ENCODE measurements at places on chromosomes 7 and 10. TPM values are rescaled to one million over a fixed set of nuclear protein-coding genes. Genes with fewer than 3 reads are reported as not detected.

DNA sequence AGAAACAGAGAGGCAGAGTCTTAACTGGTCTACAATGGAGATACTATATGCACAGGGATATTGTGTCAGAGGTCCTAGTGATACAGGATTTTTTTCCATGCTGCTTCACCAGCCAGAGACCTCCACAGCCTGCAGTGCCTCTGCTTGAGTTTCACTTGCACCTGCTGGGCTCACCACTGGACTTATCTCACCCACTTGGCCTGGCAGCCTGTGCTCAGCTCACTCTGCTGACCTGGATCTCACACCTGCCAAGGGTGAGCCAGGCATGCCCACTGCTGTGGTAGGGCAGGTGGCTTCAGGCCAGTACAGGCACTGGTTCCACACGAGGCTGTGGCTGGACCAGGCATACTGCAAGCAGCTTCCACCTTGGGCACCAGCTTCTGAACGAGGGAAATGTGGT lies 36.6 kb downstream of the PNLIPRP3 start:
- H3K4me1 ChIP-seq: no peaks in the 10 kb centered on the region
- no peak overlapping the region for H3K4me3 ChIP-seq
- H3K27ac ChIP-seq: no peak overlapping the region
- H3K36me3 ChIP-seq: no peaks in the 10 kb centered on the region

DNA sequence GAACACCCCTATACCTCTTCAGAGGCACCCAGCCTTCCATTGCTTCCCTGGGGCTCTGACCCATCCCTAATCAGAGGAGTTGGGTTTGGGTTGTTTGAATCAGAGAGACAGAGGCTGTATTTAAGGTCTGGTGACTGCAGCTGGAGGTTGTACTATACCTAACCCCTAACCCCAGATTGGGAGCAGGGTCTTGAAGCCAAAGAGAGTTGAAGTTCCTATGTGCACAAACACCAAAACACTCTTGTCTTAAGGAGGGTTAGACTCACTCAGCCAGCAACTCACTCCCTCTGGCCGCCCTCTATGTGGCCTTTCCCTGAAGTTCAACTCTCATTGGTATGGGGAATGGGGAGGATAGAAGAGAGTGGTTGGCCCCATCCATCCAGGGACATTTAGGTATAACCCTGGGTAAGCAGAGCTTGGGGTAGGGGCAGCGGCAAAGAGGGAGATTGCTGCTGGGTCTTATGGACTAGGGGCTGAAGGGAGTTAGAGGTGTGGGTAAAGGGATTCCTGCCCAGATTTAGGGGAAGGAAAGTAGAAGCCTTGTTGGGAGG lies 80.0 kb downstream of the PAX2 start:
- no peaks in the 10 kb centered on the region for H3K36me3 ChIP-seq
- H3K27me3 ChIP-seq: peaks cover 84% of the 10 kb centered on the region
- H3K27ac ChIP-seq: no peak overlapping the region
- no peak overlapping the region for H3K4me3 ChIP-seq

- no peaks in the 10 kb centered on the region for H3K36me3 ChIP-seq
- no peak overlapping the region for H3K4me3 ChIP-seq
- H3K27me3 ChIP-seq: no peaks in the 10 kb centered on the region
- H3K27ac ChIP-seq: peak overlapping the region; percentile 72
Measured at GRCh38 chr7:46291601-46292150, 370.6 kb upstream of the IGFBP3 start.

DNA sequence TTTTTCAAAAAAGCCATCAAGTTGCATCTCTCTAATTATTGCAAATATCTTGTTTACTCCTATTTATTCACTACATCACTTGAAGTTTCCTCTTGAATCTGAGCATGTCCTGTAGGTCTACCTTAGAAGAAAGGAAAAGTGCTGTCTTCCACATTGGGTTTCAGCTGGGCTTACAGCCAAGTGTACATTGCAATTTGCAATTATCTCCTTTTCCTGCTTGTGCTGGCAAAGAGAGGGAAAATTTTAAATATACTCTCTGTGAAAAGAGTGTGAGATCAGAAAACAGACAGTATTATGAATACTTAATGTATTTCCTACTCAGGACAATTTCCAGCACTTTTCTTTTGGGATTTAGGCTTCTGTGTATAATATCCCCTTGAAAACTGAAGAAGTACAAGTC lies 839.7 kb downstream of the CNTNAP2 start:
- DNase-seq: no peak
- no peaks in the 10 kb centered on the region for H3K36me3 ChIP-seq
- no peaks in the 10 kb centered on the region for H3K4me1 ChIP-seq
- H3K27ac ChIP-seq: no peak overlapping the region
- no peaks in the 10 kb centered on the region for H3K27me3 ChIP-seq
- H3K4me3 ChIP-seq: no peak overlapping the region

The FRMPD2 gene
- total RNA-seq: not detected

The HOGA1 gene
- 0.36 TPM for total RNA-seq

The STAMBPL1 gene
- 32.8 TPM for total RNA-seq

The GSTO1 gene
- 258 TPM for total RNA-seq

GRCh38 chr7:21071561-21072501 lies 285.1 kb upstream of the SP8 start:
- H3K4me3 ChIP-seq: no peak overlapping the region
- no peaks in the 10 kb centered on the region for H3K4me1 ChIP-seq
- H3K36me3 ChIP-seq: no peaks in the 10 kb centered on the region

GRCh38 chr10:29850371-29850770 lies 209.0 kb downstream of the JCAD start:
- H3K27me3 ChIP-seq: no peaks in the 10 kb centered on the region
- no peaks in the 10 kb centered on the region for H3K36me3 ChIP-seq
- peaks cover 5% of the 10 kb centered on the region for H3K4me1 ChIP-seq
- DNase-seq: no peak

DNA sequence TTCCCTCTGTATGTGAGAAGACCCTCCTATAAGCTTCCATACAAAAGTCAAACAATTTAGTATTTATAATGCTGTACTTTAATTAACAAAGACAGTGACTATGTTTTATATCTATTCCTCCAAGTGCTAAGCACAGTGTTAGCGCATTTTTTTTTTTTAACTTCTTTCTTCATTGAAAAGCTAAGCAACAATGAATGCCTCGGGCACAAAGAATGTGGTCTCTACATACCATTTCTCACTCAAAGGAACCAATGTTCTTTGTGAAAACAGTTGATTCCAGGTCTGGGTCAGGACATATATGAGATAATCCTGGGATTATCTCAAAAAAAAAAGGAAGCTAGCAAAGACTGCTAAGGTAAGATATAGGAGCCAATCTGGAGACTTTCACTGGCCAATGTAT lies 26.2 kb upstream of the REEP3 start:
- no peak for DNase-seq
- H3K27ac ChIP-seq: no peak overlapping the region
- peaks cover 5% of the 10 kb centered on the region for H3K4me1 ChIP-seq
- H3K36me3 ChIP-seq: no peaks in the 10 kb centered on the region
- no peaks in the 10 kb centered on the region for H3K27me3 ChIP-seq

The ELFN1 gene
- total RNA-seq: 1.6 TPM

The CRPPA gene
- 1.3 TPM for total RNA-seq

The NPSR1 gene
- total RNA-seq: not detected

The BCAP29 gene
- 33.0 TPM for total RNA-seq

DNA sequence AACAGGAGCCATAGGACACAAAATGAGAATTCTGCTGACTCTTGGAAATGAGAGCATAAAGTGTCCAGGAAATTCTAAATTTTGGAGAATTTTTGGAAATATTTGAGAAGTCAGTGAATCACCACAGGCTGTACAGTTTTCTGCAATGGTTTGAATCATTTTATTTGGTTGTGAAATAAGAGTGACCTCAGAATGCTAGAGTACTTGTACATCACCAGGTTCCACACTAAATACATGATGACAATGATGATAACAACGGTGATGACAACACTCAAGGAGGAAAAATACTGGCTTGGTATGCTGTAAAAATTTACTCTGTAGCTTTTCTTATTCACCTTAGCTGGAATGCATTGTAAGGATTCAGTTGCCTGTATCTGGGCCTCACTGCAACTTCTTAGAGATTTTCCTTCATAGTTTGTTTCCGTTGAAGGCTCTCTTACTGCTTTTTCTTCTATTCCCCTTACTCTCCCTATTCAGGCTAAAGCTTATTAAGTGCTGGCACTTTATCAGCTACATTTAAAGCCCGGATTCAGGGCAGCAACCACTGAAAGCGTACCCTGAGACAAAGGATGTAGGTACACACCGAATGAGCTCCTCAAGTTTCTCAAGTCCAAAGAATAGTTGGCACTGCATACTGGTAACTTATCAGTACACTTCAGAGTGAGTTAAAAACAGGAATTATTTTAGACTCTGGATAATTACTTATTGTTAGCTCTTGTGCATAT lies 30.2 kb upstream of the NME8 start:
- DNase-seq: no peak
- H3K27me3 ChIP-seq: no peaks in the 10 kb centered on the region
- no peak overlapping the region for H3K4me3 ChIP-seq
- H3K36me3 ChIP-seq: no peaks in the 10 kb centered on the region

GRCh38 chr10:79098596-79099015 lies 29.8 kb downstream of the ZMIZ1 start:
- H3K27me3 ChIP-seq: no peaks in the 10 kb centered on the region
- H3K36me3 ChIP-seq: peaks cover 6% of the 10 kb centered on the region
- H3K4me3 ChIP-seq: no peak overlapping the region
- DNase-seq: peak; percentile 54
